ENCODE measurements at places on chromosomes 3 and 15. TPM values are rescaled to one million over a fixed set of nuclear protein-coding genes. Genes with fewer than 3 reads are reported as not detected.

NPHP3 gene
- total RNA-seq, result 21.3 TPM

C2CD4B gene
- total RNA-seq, result not detected

SELENOT gene
- 415 TPM for total RNA-seq

ACTC1 gene
- 0.83 TPM for total RNA-seq

ACSBG1 gene
- total RNA-seq, result not detected

SUCLG2 gene
- 34.6 TPM for total RNA-seq

GOLGA6L4 gene
- total RNA-seq, result 0.83 TPM

DOCK3 gene
- under 0.01 TPM for total RNA-seq

CPN2 gene
- total RNA-seq, result not detected

DCLK3 gene
- total RNA-seq, result not detected

CFAP100 gene
- total RNA-seq, result not detected

LTK gene
- 0.18 TPM for total RNA-seq

FBXO45 gene
- 11.7 TPM for total RNA-seq

SNTN gene
- total RNA-seq, result not detected

CRYBG3 gene
- 26.2 TPM for total RNA-seq

ARGFX gene
- total RNA-seq, result not detected

GOLGA8S gene
- total RNA-seq, result under 0.01 TPM

RASL12 gene
- total RNA-seq, result under 0.01 TPM

PAK6 gene
- not detected for total RNA-seq

ST8SIA2 gene
- not detected for total RNA-seq

WNT5A gene
- total RNA-seq, result 224 TPM

USP50 gene
- total RNA-seq, result not detected

MRPS22 gene
- 94.4 TPM for total RNA-seq

LRRC31 gene
- total RNA-seq, result not detected

LEKR1 gene
- total RNA-seq, result 0.56 TPM

RRP9 gene
- total RNA-seq, result 38.6 TPM

IMPG2 gene
- total RNA-seq, result 0.18 TPM

TNNC1 gene
- total RNA-seq, result 1.3 TPM

ZNF619 gene
- total RNA-seq, result 4.2 TPM

FEZF2 gene
- total RNA-seq, result not detected

SYNM gene
- 5.0 TPM for total RNA-seq

ZNF774 gene
- 1.1 TPM for total RNA-seq

GOLGA6B gene
- total RNA-seq, result not detected

P3H2 gene
- total RNA-seq, result 74.4 TPM

AADACL2 gene
- total RNA-seq, result not detected

POLR2H gene
- total RNA-seq, result 47.7 TPM

GOLGA6L1 gene
- not detected for total RNA-seq

ASB7 gene
- total RNA-seq, result 15.8 TPM

IQCF5 gene
- not detected for total RNA-seq

FGD5 gene
- total RNA-seq, result not detected

CCK gene
- not detected for total RNA-seq
